ENCODE measurements at places on chromosomes 16 and 17.

- no peak for DNase-seq
Observed at GRCh38 chr16:28494121-28494851, at the start of gene APOBR. Gene APOBR (plus strand): TSS chr16:28494643. CDS start chr16:28494682, 39 bp downstream.

DNA sequence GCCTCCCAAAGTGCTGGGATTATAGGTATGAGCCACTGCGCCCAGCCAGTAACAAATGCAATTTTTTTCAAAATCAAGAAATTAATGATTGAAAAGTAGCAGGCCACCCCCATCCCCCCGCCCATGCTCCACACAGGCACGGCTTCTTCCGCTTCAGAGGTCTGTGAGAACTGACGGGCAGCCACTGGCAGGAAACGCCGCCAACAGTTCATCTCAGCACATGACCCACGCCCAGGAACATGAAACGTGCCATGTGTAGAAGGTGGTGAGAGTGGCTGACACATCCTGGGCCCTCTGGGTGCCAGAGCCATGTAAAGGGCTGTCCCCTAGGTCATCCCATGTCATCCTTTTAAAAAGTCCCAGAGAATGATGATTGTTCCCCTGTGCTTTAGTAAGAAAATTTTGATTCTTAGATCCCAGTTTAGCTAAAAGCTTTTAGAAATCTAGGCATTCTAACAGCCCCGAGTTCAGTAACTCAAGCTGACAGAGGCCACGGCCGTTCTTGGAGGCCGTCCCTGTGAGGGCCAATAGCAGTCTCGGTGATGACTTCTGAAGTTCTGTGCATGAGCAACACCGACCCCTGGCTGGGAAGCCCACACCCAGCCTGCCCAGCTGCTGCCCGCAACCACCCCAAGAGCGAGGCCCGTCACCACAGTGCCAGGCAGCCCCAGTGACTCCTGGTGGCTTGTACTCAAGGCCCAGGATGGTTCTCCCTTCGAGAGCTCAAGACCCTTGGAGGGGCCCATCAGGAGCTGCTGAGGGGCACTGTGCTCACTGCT is 52.1 kb downstream of the KLHDC4 start:
- DNase-seq, result no peak

DNA sequence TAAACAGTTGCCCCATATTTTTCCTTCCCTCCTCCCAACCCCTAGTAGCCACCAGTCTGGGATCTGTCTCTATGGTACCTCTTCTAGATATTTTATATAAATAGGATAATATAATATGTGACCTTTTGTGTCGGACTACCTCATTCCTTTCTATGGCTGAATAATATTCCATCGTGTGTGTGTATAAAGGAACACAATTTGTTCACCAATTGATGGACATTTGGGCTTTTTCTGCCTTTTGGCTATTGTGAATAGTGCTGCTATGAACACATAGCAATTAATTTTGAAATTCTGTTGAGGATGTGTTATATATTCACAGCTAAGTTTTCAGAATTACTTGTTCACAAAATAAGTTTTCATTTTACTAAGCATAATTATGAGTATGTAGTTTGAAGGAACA is 2.5 kb downstream of the NFATC3 start:
- DNase-seq, result no peak

- DNase-seq, result no peak
Observed at GRCh38 chr16:52364500-52364899, 182.4 kb downstream of the TOX3 start.

DNA sequence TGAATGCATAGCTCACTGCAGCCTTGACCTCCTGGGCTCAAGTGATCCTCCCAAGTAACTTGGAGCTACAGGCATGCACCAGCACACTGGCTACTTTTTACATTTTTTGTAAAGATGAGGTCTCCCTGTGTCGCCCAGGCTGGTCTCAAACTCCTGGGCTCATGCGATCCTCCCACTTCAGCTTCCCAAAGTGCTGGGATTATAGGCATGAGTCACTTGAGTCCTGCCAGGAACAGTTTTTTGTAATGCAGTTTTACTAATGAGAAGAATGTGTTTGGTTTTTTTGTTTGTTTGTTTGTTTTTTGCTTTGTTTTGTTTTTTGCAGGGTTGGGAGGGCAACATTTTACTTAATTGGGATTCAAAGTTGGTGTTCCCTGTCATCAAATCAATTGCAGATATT is 22.2 kb downstream of the SOST start:
- no peak for DNase-seq

DNA sequence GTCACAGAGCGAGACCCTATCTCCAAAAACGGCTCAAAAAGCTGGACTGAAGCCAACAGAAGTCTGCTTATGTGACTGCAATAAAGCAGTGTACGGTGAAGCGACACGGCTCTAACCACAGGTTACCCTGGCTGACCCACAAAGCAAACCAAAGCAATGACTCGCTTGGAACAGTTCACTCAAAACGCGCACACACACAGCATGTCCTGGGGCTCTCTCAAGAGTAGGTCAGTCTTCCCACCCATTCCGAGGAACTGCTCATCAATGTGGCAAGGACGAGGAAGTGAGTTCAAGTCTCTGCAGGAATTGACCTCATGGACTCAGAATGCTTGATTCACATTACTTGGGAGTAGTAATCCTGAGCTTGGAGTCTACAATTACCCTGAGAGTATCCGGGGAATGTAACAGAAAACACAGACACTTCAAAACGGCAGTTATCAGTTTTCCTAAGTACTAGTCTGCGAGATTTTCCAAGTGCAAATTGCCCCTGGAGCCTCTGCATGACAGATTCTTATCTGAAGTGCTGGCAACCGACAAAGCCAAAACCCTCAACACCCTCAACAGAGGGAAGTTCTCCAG is 25.4 kb downstream of the PELP1 start:
- DNase-seq, result no peak

- DNase-seq, result no peak
Observed at GRCh38 chr16:89349947-89350633, 132.6 kb downstream of the ZNF778 start.

GRCh38 chr16:87821376-87822107 is 47.8 kb downstream of the SLC7A5 start:
- no peak for DNase-seq

- no peak for DNase-seq
Observed at GRCh38 chr17:17757956-17758845, 76.9 kb downstream of the RAI1 start.

- DNase-seq, result no peak
Observed at GRCh38 chr16:7839568-7839967, 506.9 kb downstream of the RBFOX1 start.

GRCh38 chr16:51056331-51056730 is 94.7 kb downstream of the SALL1 start:
- DNase-seq, result no peak

GRCh38 chr16:52863000-52863399 is 189.7 kb downstream of the CHD9NB start:
- DNase-seq, result no peak

DNA sequence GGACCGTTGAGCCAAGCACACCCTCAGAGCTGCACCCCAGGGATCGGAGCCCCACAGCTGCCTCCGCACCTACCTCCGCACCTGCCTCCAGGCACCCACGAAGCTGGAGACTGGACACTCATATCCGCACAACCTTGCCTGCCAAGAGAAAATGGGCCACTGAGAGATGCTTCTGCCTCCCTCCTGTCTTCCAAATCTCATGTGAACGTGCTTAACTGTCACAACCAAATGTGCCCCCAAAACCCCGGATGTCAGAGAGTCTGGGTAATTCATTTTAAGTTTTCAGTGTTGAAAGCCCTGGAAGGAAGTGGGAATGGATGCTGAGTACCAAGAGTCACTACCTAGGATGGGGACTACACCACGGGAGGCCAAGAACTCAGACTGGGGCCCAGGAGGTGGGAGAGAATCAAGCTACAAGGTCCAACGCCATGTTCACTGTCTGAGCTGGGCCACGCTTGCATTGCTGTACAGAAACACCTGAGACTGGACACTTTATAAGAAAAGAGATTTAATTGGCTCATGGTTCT is 49.5 kb upstream of the MEAK7 start:
- no peak for DNase-seq

- no peak for DNase-seq
Observed at GRCh38 chr16:54817432-54817831, 113.2 kb upstream of the IRX5 start.

DNA sequence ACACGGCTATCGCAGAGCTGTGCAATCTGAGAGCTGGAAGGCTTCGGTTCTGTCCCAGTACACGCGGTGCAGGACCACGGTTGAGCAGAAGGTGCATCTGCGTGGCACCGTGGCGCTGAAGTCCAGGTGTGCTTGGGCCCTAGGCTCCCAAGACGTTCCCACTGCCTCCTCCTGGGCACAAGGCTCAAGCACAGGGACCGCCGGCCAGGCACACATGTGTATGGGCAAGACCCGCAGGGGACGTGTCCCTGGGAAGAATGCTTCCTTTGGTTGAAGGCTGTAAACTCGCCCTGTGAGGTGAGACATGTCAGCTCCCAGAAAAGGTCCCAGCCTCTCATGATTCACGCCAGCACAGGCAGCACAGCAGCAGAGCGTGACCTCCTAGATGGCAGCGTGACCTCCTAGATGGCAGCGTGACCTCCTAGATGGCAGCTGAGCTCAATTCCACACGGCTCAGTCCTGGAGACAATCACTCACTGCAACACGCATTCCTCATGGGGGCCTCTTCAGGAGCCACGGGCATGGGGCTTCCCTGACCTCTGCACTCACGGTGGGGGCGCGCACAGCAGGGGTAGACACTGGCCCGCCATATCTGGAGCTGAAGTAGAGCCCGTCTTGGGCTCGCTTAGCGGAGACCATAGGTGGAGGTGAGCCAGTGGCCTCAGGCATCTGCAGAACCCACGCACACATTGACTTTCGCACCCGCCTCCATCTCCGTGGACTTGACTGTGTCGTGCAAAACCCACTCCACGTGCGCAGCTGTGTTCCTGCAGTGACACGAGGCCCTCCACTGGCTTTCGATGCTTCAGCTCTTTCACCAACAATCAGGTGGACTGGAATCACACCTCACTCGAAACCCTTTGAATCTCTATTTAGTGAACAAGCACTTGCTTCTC is 85.0 kb upstream of the CHMP6 start:
- no peak for DNase-seq

GRCh38 chr17:7717756-7718350 is 309 bp downstream of the DNAH2 start:
- no peak for DNase-seq

DNA sequence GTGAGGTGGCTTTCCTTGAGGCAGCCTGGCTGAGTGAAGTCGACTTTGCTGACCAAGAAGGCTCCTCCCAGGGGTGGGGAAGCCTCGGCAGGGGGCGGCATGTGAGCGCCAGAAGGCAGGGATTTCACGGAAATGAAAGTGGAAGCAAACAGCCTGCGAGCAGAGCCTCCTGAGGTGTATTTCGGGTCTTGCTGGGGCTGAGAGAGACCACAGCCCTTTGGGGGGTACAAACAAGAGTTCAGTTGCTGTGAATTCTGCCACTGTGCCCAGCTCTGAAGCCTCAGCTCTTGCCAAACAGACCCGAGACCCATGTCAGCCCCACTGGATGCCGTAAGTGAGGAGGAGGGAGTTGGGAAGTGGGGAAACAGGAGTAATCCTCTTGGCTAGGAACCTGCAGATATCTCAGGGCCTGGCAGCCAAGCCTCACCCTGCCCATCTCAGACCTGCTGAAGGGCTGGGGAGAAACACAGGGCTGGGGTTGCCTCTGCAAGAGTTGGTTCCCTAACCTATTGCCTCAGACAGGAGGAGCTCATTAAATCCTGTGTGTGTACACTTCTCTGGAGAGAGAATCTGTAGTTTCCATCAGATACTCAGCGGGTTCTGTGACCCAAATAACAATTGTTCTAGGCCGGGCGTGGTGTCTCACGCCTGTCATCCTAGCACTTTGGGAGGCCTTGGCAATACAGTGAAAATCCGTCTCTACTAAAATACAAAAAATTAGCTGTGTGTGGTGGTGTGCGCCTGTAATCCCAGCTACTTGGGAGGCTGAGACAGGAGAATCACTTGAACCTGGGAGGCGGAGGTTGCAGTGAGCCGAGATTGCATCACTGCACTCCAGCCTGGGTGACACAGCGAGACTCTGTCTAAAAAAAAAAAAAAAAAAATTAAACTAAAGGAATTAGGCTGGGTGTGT is at the start of gene IFI35:
TSS of gene IFI35 (plus strand) at position 146 of the 913 bp plus-strand sequence. CDS start at position 310, 164 bp downstream.
- DNase-seq, result no peak

DNA sequence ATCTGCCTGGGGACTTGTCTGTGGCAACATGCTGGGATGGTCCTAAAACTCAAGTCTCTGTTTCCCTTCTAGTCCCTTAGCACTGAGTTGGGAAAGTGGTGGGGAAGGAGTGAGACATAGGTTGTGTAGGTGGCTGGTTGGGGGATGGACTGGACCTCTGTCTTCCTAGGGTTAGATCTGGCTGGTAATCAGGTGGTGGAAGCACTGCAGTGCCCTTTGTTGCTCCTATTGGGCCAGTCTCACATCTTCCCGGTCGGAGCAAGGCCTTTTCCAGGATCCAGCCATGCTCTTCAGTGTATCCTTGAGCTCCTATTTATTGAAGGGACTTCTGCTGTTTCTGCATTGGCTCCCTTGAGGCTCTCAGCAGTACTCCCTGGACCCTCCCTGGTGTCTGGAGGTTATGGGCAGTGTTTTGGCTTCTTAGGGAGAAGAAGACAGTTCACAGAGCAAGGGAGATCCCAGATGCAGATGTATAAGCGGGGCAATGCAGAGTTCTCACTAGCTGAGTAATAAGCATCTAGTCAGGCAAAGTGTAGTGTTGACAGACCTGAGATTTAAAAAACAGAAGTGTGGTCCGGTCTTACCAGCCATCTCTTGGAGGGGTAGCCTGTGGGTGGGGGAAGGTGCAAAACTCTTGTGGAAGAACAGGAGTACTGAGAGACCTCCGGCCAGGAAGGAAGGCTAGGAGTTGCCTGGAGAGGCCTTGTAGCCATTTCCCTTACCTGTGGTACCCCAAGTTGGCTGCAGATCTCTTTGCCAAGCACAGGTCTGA is 1.3 kb upstream of the NUTF2 start:
- DNase-seq, result no peak

DNA sequence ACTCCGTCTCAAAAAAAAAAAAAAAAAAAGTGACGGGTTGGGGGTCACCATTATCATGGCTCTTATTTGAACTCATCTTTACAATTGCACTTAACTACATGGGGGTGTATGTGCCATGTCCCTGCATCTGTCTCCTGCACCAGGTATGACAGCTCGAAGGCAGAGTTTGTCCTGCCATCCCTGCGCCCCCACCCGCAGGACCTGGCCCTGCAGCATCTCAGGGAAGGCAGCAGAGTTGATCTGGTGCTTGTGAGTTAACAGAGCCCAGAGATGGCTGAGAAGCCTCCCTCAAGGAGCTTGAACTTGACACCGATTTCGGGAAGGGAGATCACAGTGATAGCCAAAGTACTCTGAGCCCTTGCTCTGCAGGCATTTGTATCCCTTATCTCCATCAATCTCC is 44.8 kb downstream of the C16orf82 start:
- no peak for DNase-seq

DNA sequence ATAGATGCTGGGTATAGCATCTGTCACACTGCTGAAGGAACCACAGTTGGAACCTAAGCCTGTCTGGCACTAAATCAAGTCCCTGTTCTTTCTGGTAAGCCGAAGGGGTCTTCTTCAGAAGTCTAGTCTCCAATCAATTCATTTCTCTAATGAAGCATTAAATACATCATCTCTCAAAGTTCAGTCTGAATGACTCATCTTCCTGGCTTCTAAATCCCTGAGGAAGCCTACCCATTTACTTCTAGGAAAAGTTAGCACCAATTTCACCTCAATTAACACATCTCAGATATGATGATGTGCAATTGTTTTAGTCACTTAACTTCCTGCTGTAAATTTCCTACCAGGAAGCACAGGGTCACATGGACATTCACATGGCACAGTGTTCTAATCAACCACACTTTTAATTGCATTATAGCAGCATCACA is 49.9 kb downstream of the TEX14 start:
- no peak for DNase-seq

Measured in substantia nigra (tissue), 51 donors.